ENCODE measurements at places on chromosomes 2 and 18. TPM values are rescaled to one million over a fixed set of nuclear protein-coding genes. Genes with fewer than 3 reads are reported as not detected.

DNA sequence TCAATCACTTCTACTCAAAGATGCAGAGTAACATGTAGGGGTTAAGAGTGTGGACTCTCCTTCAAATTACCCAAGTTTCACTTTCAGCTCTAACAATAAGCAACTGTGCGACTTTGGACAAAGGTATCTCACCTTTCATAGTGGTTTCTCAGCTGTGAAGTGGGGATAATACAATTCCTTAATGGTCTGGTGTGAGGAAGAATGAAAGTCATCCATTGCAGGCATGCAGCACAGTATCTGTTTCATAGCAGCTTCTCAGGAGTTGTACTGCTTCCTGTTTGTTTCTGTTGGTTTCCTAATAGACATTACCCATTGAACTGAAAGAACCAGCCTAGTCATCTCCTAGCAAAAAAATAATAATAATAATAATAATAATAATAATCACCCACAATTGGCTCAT is 74.4 kb downstream of the DDX18 start:
- no peak for DNase-seq

GRCh38 chr2:1751767-1752725 is 7.7 kb upstream of the PXDN start:
- no peak for DNase-seq

DNA sequence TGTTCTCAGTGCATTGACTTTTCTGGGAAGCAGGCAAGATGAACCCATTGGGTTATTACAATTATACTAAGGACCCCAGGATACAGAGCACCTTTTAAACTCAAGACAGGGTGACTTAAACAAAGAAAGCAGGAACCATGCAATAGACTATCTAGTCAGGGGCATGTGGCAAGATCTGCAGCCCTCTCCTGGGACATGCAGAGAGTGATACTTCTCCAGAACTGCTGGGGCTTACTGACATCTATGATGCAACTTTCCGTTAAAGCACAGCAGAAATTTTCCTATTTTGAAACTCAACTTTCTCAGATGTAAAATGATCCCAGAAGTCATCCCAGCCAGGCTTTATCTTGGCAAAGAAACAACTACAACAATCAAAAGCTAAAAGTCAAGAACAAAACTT is 162.2 kb upstream of the HNMT start:
- DNase-seq, result no peak

- peak; percentile 77 for DNase-seq
These were observed 570.1 kb downstream of the PLCL1 start for GRCh38 chr2:198374375-198375082.

- DNase-seq, result no peak
These were observed 2135.6 kb upstream of the CELF4 start for GRCh38 chr18:39701055-39701783.

DNA sequence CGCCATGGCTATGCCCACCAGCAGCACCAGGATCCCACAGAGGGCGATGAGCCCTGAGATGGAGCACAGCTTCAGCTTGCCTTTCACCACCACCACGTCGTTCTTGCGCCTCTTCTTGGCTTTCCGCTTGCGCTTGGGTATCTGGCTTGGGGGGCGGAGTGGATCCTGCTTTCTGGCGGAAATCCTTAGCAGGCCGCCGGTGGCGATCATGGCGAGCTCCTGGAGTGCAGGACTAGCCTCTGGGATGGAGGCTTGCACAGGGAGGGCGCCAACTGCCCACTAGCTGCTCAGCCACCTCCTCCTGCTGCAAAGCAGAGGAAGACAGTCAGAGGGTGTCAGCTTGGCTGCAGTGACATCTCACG is 3.5 kb downstream of the TMEM200C start:
- DNase-seq, result no peak

GRCh38 chr2:65834771-65835475 is 402.5 kb upstream of the SPRED2 start:
- DNase-seq, result no peak

- no peak for DNase-seq
These were observed 20.5 kb upstream of the STAT4 start for GRCh38 chr2:191171286-191171685.

DNA sequence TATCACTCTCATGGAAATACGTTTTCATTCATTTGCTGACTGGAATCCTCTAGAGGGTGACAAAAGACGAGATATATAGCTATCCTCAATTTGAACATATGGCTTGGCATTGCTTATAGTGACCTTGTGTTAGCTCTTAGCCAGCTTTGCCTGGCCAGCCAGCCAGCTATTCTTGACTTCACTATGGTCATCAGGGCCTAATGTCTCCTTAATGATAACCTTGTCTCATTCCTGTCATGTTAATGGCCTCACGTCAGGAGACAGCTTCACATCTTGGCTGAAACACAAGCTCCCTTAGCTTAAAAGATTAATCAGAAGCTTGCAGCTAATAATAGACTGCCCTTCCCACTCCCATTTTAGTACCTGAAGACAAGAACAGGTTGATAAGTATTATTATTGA is 1517.5 kb upstream of the PIK3C3 start:
- DNase-seq, result no peak

GRCh38 chr2:181602017-181602416 is 54.9 kb downstream of the CERKL start:
- no peak for DNase-seq

GRCh38 chr2:218152777-218153176 is 14.0 kb downstream of the CXCR1 start:
- no peak for DNase-seq

DNA sequence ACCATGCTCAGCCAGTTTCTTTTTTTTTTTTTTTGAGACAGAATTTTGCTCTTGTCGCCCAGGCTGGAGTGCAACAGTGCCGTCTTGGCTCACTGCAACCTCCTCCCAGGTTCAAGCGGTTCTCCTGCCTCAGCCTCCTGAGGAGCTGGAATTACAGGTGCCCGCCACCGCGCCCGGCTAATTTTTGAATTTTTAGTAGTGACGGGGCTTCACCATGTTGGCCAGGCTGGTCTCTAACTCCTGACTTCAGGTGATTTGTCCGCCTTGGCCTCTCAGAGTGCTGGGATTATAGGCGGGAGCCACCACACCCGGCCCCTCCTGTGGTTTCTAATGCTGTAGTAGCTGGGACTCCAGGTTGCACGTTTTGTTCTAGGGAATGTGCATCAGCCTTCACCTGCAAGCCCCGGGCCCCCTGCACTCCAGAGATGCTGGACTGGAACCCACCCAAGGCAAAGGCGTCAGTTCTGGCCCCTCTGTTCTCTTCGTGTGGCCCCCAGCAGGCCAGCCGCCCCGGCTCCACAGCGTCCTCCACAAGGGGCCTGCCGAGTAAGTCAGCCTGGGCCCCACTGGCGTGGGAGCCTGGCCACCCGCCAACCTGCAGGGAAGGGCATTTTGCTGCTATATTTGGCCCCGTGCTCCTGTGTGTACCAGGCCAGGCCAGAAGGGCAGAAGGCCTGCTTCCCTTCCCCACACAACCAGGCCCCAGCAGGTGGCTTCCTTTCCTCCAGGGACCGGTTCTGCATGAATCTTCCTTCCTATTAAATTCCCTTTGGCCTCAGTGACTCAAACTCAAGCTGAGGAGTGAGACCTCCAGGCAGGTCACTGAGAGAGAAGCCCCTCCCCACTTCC is 25.7 kb upstream of the B3GNT7 start:
- peak; percentile 77 for DNase-seq

GRCh38 chr2:201904538-201905420 is 98.4 kb downstream of the CDK15 start:
- DNase-seq, result no peak

- no peak for DNase-seq
These were observed 182.4 kb upstream of the ARL4C start for GRCh38 chr2:234679301-234679740.

- DNase-seq, result no peak
These were observed 3.9 kb downstream of the NRP2 start for GRCh38 chr2:205686056-205686782.

DNA sequence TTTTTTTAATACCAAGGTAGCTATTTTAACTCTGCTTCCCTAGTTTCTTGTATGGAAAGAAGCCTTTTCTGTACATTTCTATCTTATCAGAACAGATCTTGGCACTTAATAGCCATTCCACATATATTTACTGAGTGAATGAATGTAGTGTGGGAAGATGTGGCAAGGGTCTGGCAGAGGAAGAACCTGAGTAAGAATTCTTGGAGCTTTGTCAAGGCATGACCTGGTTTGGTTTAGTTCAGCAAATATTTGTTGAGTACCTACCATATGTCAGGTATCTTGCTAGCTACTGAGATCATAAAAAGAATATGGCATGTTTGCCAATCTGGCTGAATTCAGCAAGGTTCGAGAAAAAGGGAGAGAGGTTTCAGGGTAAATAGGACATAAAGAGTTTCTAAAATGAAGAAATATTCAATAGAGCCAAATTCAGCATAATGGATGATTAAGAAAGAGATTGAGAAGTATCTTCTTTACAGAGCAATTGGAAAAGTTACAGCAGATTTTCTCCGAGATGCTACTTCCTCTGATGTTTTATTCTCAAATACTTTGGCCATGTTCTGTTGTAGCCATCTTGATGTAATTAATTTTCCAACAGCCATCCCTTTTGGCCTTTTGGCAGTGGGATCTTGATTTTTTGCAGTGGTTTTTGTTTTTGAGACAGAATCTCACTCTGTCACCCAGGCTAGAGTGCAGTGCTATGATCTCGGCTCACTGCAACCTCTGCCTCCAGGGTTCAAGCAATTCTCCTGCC is 21.7 kb upstream of the MEP1B start:
- no peak for DNase-seq

GRCh38 chr2:215751911-215752272 is 261.5 kb downstream of the MREG start:
- no peak for DNase-seq

ING5 gene
- total RNA-seq, result 18.7 TPM

SGO2 gene
- 3.1 TPM for total RNA-seq

RAX gene
- not detected for total RNA-seq

CNGA3 gene
- total RNA-seq, result 0.10 TPM

ATL2 gene
- 110 TPM for total RNA-seq

GREB1 gene
- total RNA-seq, result 0.52 TPM

REG1B gene
- not detected for total RNA-seq

RAD51AP2 gene
- total RNA-seq, result 0.37 TPM

All from myocyte (in vitro differentiated cells).